Activated CD4-positive, alpha-beta memory T cell treated with anti-CD3 and anti-CD28 coated beads for 36 hours (primary cell): ENCODE measurements at places on chromosomes 7 and 10. TPM values are rescaled to one million over a fixed set of nuclear protein-coding genes. Genes with fewer than 3 reads are reported as not detected.

DNA sequence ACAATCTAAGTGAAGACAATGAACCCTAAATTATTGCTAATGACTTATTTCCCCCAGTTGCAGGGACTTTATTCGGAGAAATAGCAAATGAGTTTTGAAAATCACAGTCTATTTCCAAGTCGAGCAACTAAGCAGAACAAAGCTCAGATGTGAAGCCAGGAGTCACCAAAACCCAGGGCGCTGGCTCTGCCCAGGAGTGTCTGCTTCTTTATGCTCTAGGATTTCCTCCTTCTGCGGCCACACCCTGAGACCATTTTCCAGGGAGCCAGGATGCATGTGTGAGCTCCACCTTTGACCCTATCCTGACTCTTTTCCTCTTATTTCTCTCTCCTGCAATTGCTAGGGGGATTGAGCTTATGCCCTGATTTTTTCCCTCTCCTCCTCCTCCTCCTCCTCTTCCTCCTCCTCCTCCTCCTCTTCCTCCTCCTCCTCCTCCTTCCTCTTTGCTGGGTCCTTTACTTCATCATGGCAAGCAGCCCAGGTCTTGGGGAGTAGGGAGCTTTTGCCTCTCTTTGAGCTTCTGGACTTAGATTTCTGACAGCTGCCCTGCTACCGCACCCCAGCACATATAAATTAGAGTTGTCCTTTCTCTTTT lies 234.4 kb downstream of the ARL4A start:
- DNase-seq = no peak

DNA sequence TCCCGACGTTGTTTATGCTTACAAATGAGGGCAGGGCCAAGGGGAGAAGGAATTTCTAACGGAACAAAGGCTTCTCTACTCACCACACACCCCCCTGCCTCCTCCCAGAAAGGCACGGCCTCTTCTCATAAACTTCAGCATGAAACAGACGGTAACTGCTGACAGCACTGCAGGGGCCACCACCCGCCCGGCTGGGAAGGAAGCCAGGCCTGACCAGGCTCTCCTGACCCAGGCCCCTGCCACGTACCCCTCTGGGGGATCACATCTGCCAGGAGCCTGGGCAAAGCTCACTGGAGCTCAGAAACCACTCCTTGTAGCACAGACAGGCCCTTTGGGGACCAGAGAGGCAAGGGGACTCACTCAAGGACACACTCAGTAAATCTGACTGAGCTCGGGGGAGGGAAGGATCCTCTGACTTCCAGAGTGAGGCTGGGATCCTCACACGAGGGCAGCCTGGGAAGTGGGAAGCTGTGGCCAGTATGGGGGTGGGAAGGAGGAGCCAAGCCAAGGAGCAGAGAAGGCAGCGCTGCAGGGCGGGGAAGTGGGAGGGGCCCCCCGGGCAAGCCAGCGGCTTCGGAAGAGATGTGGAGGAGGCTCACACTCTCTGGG lies 46.1 kb downstream of the ZCCHC24 start:
- no peak for DNase-seq

DNA sequence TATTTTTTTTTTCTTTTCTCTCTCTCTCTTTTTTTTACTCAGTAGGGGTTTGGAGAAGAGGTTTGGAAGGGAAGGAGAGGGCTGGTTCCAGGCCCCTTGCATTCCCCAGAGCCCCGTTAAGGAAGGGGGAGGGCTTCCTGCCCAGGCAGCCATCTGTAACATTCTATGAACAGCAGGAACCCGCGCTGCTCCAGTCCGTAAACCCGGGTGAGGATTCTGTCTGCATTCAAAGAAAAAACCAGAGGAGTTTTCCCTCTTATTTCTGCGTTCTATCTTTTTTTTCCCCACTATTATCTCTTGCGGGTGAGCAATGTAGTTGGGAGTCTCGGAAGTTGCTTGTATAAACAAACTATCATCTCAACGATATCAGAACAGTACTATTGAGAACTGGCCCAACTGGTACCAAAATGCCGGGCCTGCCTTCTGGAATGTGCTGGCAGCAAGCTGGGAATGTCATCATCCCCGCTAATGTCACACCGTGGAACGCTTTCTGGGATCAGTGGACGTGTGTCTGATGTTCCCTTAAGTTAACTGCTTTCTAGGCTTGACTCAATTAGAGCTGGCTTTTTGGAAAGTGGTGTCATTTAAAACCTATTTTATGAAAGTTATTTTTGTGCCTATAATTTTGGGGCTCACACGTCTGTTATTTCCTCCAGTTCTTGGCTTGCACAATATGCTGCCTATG lies 153.1 kb upstream of the MEOX2 start:
- no peak for DNase-seq

- DNase-seq = no peak
Observed at GRCh38 chr10:5442990-5443370, 30.6 kb downstream of the NET1 start.

DNA sequence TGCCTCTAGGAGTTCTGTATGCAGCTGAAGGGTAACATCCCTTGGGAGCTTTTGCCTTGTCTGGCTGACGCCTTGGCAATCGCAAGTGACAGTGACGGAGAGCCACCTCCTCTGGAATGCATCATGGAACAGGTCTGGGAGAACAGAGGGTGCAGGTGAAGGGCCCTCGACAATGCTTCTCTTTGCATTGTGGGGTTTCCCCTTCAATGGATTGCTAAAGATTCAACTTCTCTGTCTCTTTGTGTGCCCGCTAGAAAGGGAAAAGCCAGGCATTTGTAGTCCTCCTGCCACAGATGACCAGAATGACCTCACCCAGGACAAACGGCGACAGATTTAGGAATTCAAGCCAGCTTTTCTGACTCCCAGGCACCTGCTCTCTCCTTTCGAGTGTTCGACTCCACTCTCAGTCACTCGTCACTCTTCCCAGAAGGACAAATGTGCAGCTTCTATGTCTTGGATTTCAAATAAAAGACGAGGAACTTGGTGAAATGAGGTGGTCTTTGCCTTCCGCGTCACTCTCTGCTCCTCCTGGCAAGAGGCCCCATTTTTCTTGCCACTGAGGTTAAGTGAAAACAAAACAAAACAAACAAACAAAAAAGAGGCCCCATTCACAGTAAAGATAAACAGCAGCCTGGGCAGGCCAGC lies 26.1 kb downstream of the IL2RA start:
- DNase-seq = peak; percentile 23

- no peak for DNase-seq
Observed at GRCh38 chr10:123464430-123465323, 201.5 kb upstream of the GPR26 start.

DNA sequence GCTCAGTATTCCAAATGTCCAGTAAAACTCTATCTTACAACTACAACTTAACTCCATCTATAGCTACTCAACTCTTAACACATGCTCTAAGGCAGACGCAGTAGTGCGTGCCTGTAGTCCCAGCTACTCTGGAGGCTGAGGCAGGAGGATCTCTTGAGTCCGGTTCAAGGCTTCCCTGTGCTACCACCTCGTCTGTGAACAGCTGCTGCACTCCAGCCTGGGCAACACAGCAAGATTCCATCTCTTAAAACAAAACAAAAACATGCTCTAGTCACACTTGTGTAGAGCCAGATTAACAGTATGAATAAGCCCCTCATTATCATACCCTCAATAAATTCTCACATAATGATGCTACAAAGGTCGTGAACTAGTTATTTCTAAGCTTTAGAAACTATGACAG lies 3.6 kb downstream of the BAZ1B start:
- no peak for DNase-seq

DNA sequence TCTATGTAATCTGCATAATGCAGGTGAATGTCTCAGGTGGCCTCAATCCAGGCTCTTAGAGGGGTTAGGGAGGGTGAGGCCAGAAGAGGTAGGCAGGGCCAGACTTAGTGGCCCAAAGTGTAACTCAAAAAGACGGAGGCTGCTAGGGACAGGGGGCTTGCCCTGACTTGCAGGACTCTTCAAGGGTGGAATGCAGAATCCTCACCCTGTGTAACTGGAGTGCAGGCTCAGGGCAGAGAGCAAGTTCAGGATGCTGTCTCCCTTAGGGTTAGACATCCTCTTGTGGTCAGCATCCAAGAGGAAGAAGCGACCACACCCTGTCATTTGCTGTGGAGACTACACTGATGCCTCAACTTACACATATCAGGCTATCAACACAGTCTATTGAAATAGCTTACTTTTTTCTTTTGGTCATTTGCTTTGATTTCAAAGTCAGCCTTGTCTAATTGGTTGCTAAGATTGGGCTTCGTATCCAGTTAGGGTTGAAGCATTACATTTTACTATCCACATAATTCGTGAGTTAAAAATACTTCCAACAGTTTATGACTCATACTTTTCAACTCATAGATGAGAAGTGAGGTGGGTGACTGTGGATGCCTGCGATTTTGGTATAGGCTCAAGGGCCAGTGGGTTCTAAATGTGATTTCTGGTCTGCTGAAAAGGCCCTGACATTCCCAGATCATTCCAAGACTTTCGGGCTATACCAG lies 563.6 kb downstream of the SUGCT start:
- DNase-seq = no peak

- DNase-seq = no peak
Observed at GRCh38 chr10:17423632-17424186, 30.7 kb downstream of the ST8SIA6 start.

DNA sequence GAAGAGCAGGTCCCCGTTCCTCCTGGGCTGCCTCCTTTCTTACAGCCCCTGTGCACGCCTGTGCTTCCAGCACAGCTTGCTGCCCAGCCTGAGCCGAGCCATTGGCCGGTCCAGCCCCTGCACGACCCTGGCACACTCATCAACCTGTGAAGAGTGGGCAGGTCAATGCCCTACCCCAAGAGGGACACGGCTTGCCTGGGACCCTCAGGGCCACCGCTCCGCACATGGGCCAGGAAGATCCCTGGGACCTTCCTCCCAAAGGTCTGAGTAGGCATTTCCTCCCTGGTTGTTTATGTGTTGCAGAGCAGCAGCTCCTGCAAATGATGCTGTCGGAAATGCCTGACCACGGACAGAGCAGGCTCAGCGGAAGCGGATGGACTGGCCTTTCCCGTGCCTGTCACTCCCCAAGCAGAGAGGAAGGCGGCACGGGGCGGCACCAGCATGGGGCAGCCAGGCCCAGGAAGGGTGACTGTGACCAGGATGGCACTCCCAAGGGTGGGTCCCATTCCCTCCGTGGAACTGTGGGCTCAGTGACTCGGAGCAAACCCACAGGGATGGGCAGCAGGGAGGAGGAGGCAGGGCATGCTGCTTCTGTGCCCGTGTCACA lies 252.5 kb downstream of the TNS3 start:
- DNase-seq = no peak

DNA sequence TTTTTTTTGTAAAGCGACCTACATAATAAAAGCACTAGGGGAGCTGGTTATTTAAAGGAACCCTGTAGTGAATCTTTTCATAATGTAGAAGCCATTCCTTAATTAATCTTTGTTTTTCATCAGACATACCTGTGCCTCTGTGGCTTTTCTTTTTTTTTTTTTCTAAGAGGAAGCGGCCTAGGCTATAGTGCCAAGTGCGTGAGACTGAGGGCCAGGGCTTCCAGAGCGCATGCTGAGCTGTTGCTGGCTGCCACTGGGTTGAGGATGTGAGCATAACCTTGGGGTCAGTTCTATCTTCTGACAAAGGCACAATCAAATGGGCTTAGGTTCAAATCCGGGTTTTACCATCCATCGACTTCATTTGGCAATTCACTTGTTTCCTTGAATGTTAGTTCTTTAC lies 103.7 kb downstream of the NEUROD6 start:
- DNase-seq = no peak

- DNase-seq = no peak
Observed at GRCh38 chr10:112507046-112507445, 60.0 kb downstream of the VTI1A start.

- DNase-seq = no peak
Observed at GRCh38 chr10:50456719-50457118, 167.0 kb downstream of the SGMS1 start.

DNA sequence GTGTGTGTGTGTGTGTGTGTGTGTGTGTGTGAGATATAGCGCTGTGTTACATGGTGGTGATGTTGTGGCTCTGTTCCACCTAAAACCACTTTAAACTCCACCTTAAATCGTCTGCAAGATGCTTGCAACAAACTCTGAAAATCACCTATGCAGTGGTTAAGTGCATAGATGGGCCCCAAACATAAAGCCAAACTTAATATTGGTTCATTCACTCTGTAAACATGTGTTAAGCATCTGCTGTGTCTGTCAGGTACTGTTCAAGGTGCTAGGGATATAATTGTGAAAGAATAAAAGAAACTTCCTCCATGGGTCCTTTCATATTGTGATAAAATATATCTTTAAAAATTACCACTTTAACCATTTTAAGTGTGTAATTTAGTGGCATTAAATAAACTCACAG lies 645.4 kb upstream of the SORCS1 start:
- no peak for DNase-seq

DNA sequence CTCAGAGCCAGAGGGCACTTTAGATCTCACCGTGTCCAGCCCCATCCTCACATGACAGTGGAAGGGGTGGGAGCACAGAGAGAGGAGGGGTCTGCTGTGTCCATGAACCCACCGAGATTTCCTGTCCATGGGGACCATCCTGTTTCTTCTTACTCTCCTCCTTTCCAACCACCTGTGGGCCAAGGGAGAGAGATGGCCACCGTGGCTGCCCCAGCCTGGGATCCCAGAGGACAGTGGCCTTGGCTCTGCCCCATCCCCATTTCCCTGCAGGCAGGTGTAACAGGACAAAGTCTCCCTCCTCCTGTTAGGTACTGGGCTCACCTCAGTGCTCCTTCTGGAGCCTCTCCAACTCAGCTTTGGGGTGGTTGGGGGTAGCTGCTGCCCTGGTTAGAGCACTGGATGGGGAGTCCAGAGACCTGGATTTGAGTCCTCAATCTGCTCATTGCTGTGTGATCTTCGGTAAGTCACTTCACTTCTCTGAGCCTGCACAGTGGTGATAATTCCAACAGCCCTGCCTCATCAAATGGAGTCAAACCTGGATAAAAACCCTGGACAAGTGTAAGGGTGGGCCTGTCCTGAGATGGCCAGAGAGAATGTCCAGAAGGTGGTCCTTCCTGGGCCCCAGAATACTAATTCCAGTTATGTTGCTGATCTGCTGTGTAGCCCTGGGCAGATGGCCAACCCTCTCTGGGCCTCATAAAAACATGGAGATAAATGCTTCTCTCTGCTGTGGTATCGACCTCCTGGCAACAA lies 17.8 kb upstream of the PCBD1 start:
- no peak for DNase-seq

DNA sequence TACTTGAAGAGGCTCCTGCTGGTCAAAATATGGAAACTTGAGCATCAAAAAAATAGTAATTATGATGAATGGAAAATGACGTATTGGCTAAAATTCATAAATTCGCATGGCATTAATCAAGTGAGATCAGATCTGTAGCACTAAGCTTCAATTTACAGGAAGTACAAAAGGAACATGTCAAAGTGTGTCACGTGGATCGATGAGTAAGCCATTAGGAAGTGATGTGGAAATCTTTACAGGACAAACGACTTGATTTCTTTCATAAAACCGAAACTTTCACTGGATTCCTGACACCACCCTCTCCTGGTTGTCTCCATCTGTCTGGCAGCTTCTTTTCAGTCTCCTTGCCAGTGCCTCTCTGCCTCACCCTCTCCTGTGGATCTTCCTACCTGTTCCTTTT lies 25.8 kb downstream of the AKR1C8 start:
- no peak for DNase-seq

The TSPAN12 gene
- not detected for total RNA-seq

The VPS37D gene
- 0.26 TPM for total RNA-seq

The NPSR1 gene
- total RNA-seq = not detected

The GFRA1 gene
- not detected for total RNA-seq

The SEMA3C gene
- not detected for total RNA-seq

The PTN gene
- not detected for total RNA-seq

The MYPN gene
- 0.05 TPM for total RNA-seq

The CPA2 gene
- total RNA-seq = 0.44 TPM

The FGFBP3 gene
- total RNA-seq = 1.6 TPM

The NME8 gene
- total RNA-seq = not detected

The EPHA1 gene
- total RNA-seq = 2.9 TPM

The ZNF727 gene
- total RNA-seq = 0.21 TPM
